ENCODE measurements at places on chromosomes 1 and 21.

DNA sequence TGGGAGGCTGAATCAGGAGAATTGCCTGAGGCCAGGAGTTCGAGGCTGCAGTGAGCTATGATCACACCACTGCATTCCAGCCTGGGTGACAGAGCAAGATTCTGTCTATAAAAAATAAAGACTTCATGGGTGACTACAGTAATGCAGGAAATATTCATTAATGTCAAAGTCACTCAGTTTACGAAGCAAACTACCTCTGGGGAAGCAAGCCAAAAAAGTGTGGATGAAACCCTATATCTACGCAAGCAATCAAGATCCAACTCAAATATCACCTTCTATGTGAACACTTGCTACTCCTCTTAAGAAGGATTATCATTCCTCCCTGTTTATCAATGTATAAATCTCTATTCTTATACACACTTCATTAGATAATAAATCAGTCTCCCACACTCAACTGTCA, 434.8 kb downstream of the SETD4 start:
- no peak for DNase-seq

GRCh38 chr1:3352299-3352951, 102.0 kb upstream of the ARHGEF16 start:
- no peak for DNase-seq

DNA sequence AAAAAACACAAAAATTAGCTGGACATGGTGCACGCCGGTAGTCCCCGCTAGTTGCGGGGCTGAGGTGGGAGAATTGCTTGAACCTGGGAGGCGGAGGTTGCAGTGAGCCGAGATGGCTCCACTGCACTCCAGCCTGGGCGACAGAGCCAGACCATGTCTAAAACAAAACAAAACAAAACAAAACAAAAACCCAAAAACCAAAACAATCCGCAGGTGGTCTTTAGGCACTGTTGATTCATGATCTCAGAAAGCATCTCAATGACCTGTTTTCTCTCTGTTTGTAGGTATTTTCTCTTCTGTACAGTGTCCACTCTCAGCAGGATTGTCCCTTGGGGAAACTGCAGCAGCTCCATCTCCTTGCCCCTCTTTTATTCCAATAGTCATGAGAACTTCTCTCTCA, 74.9 kb upstream of the ADGRL2 start:
- DNase-seq = no peak

GRCh38 chr1:240486611-240487010, 125.3 kb downstream of the GREM2 start:
- DNase-seq = no peak

GRCh38 chr1:100612540-100612939, 74.6 kb downstream of the GPR88 start:
- no peak for DNase-seq

DNA sequence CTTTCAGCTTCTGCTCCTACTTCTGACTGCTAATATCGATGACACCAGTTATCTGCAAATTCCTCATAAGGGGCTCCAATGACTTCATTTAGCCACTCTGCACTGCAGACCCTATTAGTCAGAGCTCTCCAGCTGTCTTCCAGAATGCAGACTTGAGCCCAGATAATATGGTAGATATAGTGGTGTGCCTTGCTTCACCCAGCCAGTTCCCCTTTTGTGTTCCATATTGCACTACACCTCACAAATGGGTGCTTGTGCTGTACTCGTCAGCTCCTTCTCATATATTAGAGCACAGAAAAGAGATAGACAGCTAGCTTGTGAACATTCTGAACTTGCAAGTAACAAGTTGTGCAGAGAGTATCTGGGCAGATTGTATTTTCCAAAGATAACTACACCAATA, 23.7 kb upstream of the COG2 start:
- no peak for DNase-seq

DNA sequence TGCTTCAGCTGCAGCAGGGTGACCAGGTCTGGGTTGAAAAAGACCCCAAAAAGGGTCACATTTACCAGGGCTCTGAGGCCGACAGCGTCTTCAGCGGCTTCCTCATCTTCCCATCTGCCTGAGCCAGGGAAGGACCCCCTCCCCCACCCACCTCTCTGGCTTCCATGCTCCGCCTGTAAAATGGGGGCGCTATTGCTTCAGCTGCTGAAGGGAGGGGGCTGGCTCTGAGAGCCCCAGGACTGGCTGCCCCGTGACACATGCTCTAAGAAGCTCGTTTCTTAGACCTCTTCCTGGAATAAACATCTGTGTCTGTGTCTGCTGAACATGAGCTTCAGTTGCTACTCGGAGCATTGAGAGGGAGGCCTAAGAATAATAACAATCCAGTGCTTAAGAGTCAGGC, 2.9 kb downstream of the C1QA start:
- DNase-seq = no peak

GRCh38 chr1:50929376-50929958, 30.6 kb downstream of the FAF1 start:
- DNase-seq = no peak

GRCh38 chr1:29648026-29648425, 411.7 kb downstream of the PTPRU start:
- no peak for DNase-seq

DNA sequence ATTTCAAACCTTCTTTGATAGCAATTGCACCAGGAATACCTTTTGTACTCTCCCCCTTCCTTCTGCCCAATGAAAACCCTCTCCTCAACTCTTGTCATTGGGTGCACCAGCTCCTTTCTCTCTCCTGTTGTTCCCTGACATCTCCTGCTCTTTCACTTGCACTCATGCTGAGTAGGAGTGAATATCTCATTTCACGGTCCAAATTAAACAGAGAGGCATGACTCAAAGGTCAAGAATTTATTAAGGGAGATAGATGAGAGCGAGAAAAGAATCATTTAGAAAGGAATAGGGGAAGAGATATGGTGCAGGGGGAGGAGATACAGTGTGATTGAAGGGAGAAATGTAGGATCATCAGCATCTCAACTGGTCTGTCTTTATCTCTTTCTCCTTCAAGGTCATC, 22.1 kb downstream of the AIM2 start:
- no peak for DNase-seq

DNA sequence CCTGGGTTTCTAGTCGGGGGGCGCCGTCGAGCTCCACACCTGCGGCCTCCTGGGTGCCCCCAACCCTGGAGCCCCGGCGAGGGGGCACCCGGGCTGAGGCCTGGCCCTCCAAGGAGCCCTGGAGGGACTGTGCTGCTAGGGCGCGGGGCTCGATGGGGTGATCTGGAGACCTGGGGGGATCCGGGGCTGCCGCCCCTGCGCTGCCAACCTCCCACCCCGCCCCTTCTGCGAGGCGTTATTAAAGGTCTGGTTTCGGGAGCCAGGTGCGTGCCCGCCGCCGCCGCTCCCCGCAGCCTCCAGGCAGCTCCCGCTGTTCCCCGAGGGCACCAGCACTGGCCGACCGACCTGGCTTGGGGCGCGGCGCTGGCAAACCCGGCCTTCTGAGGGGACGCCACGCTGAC, 746 bp upstream of the POFUT2 start:
- no peak for DNase-seq

GRCh38 chr1:160963521-160963920, 8.9 kb upstream of the ITLN2 start:
- no peak for DNase-seq

- no peak for DNase-seq
Measured at GRCh38 chr1:36440044-36440443, 10.2 kb downstream of the OSCP1 start.

- DNase-seq = no peak
Measured at GRCh38 chr21:41571938-41572510, 64.1 kb upstream of the TMPRSS2 start.

All from CD4-positive, alpha-beta T cell (primary cell).